Kasumi-1 (cell line): ENCODE measurements at places on chromosomes 12 and 14.

GRCh38 chr14:34792598-34792997 lies 78.2 kb upstream of the CFL2 start:
- peak; percentile 23 for DNase-seq

DNA sequence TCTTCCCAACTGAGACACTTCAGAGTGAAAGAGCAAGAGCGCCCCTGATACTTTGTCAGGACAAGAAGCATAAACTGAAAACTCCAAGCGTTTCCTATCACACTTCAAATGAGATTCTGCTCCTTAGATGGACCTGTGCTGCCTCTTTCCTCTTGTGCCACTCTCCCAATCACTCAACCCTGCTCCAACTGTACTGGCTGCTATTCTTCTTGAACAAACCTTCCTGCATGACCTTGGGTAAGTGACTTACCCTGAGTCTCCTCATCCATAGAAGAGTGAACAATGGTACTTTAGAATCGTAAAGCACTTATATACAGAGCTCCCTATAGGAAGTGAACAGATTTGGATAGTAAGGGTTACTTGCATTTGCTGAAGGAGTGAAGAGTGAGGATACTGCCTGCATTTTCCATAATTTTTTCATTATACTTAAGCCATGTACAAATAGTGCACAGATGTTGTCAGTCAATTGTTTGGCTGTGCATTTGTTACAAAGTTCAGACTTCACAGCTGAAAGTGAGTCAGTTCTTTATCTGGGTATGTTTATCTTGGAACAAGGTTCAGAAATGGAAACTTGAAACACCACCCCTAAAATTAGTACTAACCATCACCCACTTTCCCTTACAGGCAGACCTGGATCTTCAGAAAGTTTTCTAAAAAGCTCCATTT lies 10.8 kb downstream of the MTERF2 start:
- DNase-seq = no peak

DNA sequence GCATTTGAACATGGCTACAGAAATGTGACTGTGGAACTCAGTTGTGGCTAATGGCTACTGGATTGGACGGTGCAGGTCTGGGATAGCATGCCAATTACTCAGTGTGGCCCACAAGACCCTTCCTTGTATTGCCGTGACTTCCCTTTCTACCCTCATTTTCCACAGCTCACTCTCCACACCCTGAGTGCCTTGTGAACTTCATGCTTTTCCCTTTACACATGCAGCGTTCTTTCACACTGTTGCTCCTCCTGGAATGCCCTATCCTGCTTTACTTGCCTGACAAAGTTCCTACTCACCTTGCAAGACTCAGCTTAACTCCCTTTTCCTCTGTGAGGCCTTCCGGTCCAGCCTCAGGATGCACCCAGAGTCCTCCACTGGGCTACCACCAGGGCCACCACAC lies 46.8 kb upstream of the MAX start:
- no peak for DNase-seq

GRCh38 chr14:50453869-50454268 lies 57.2 kb upstream of the CDKL1 start:
- no peak for DNase-seq

DNA sequence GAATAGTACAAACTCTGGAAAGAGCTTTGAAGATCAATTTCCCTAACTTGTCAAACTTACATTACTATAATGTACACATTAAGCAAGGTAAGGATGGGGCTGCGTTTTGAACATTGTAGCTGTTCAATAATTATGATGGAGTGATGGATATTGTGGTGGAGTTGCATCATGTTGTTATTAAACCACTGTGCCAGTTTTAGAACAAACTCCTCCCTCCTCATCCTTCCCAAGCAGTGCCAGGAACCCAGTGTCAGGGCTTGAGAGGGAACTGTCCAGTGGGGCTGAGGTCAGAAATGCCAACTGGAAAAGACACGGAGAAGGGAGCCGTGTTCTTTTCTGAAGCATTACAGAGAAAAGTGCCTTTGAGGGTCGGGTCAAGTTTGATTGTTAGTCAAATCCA lies 31.9 kb upstream of the PAPOLA start:
- DNase-seq = no peak

DNA sequence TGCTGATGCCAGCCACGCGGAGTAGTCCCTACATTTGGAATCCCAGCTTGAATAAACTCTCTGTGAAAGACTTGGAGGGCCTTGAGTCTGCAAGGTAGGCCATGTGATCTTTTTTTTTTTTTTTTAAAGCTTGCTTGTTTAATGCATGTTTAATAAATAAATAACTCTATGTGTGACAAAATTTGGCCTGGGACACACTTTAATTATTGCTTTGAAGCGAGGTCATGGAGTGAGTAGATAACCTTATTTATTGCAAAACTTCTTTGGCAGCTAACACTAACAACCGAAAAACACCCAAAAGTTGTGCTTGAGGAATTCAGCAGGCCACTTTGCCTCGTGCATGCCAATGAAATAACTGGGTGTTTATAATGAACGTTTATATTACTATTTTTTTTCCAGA lies 382.2 kb downstream of the FLRT2 start:
- DNase-seq = no peak
